NCI-H1694 (cell line): ENCODE measurements at places on chromosomes 2 and 18.

DNA sequence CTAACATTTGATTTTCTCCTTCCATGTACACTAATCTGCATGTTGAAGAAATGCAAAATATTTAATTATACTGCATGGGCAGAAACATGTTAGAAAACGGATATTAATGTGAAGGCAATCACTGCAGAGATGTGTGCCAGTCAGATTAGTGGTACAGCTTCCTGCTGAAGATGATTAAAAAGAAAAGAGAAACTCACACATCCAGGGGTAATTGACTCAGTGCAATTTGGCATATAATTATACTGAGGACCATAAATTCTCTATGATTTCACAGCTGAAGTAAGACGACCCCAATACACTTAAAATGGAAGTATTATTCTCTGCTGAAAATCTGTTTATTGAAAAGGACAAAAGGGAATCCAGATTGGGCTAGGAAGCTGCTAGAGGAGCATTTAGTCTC, 243.4 kb downstream of the TGIF1 start:
- DNase-seq: no peak

- DNase-seq: no peak
Measured at GRCh38 chr2:10878268-10878915, 33.3 kb upstream of the KCNF1 start.

- peak; percentile 60 for DNase-seq
Measured at GRCh38 chr2:154623819-154624218, 74.7 kb upstream of the KCNJ3 start.

DNA sequence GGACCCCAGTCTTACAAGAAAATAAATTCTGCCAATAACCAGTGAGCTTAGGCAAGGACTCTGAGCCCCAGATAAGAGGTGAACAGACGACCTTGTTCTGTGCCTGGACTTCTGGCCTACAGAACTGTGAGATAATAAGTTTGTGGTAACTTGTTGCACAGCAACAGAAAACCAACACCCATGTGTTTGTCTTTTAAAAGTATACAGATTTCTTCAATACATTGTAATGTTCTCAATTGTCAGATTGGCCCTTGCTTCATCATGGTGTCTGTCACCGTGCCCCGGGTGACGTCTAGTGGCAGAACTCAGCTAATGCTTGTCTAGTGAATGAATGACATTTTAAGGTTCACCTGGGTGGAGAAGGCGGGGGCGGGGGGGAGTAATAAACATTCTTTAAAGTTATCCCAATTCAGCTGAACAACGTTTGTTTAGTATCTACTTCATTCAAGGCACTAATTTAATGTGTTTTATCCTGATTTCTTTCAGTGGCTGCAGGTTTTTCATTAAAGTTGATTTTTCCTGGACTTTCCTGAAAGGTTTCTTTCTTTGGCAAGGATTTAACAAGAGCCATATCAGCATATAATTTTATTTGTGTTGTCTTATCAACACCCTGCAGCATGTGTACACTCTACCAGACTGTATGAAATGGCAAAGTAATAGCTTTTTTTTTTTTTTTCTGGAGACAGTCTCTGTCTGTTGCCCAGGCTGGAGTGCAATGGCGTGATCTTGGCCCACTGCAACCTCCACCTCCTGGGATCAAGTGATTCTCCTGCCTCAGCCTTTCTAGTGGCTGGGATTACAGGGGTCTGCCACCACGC, 123.8 kb upstream of the DLX2 start:
- DNase-seq: no peak
